ENCODE measurements at places on chromosomes 6 and 20. TPM values are rescaled to one million over a fixed set of nuclear protein-coding genes. Genes with fewer than 3 reads are reported as not detected.

- no peak for DNase-seq
These were observed 38.8 kb downstream of the SUMO4 start for GRCh38 chr6:149438855-149439254.

GRCh38 chr6:139449611-139450000 lies 75.2 kb upstream of the CITED2 start:
- DNase-seq: no peak

- no peak for DNase-seq
These were observed 618.9 kb downstream of the DHX35 start for GRCh38 chr20:39581034-39581433.

- no peak for DNase-seq
These were observed 120.9 kb downstream of the GRM1 start for GRCh38 chr6:146149770-146150169.

DNA sequence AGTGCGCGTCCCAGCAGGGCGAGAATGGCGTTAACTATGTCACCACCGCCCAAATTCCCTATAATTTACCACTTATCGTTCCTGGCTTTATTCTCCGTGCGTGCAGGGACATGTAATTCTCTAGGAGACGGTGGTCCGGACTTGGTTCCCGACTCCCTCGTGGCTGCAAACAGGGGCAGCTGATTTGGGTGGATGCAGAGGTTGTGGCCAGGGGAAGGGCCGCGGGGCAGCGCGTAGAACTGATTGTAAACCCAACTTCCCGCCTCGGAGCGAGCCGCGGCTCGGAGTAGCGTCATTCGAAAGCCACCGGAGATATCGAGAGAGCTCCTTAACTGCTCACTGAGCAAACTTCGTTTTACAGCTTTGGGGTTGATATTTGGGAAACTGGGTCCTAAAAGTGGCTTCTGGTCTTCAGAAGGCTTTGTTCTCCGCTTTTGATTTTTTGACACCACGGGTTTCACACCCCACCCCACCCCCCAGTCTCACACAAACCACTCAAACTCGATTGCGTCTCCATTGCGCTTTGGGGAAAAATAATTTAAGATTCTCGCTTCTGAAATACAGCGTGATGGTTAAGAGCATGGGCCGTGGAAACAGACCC lies 17.5 kb upstream of the ZSCAN9 start:
- DNase-seq: peak; percentile 21

DNA sequence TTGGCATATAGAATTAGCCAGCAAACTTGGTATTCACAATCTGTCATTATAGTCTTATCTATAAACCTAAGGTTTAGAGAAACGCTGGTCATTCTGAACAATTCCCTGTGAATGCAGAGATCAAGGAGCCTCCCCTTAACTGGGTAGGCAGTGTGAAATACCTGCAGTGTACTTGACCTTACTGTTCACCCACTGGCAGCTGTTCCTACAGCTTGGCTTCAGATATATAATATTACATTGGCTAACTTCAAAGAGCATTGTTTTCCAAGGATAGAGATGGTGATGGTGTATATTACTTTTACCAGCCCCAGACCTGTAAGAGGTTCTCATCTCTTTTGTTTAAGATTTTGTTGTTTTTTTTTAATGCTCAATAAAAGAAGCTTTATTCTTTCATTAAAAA lies 168.3 kb downstream of the ESR1 start:
- no peak for DNase-seq

DNA sequence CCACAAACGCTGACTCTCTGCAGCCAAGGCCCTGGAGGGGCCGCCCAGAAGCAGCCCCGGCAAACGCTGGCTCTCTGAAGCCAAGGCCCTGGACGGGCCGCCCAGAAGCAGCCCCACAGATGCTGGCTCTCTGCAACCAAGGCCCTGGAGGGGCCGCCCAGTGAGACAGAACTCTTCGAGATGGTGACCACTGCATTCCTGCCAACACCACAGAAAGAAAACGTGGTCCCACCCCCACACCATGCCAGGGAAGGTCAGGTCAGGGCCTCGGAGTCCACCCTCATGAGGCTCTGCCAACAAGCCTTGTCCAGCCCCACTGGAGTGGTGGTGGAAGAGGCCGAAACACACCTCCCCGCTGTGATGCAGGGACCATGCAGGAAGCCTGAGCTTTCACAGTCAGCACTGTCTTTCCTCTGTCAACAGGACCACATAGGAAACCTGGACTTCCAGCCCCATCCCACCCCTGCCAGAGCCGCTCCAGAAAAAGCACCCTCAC lies 97.5 kb downstream of the DLL1 start:
- DNase-seq: no peak

- DNase-seq: no peak
These were observed 4.0 kb upstream of the OGFR start for GRCh38 chr20:62800314-62801259.

DNA sequence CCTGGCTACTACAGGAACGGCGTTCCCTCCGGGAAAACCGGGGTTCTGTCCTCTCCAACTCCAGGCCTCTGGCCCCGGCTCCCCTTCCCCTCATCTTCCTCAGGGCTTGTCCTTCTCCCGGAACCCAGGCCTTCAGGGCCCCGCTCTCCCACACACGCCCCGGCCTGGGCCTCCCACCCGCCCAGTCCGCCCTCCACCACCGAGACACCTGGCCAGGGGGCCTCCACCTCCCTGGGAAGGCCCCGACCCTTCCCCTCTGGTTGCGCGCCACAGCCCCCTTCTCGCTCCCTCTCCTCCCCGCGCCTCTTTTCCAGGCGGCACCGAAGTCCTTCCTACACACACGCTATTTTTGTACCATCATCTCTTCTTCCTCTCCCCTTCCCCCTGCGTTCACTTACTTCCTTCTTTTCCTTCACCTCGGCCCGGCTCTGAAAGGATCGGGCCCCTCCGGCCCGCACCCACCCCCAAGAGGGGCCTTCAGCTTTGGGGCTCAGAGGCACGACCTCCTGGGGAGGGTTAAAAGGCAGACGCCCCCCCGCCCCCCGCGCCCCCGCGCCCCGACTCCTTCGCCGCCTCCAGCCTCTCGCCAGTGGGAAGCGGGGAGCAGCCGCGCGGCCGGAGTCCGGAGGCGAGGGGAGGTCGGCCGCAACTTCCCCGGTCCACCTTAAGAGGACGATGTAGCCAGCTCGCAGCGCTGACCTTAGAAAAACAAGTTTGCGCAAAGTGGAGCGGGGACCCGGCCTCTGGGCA lies 1.3 kb upstream of the SIRPA start:
- no peak for DNase-seq

GRCh38 chr6:48111575-48111974 lies 578 bp upstream of the PTCHD4 start:
- no peak for DNase-seq

- no peak for DNase-seq
These were observed 138.3 kb upstream of the TSHZ2 start for GRCh38 chr20:52833901-52834300.

GRCh38 chr6:39929039-39929732 lies 5.1 kb downstream of the MOCS1 start:
- no peak for DNase-seq

Gene EPHA7
- polyA plus RNA-seq: 51.9 TPM

Gene CRNKL1
- 49.8 TPM for polyA plus RNA-seq

Gene MAVS
- polyA plus RNA-seq: 25.2 TPM

Gene WFDC10B
- not detected for polyA plus RNA-seq

All from right renal cortex interstitium (tissue), 3 donors.